Right lobe of liver (tissue), 6 donors: ENCODE measurements at places on chromosomes 5 and 9. TPM values are rescaled to one million over a fixed set of nuclear protein-coding genes. Genes with fewer than 3 reads are reported as not detected.

GRCh38 chr9:88880199-88880598, 111.1 kb upstream of the S1PR3 start:
- DNase-seq: no peak

GRCh38 chr5:177457852-177458681, 11.5 kb downstream of the PRR7 start:
- DNase-seq: no peak

DNA sequence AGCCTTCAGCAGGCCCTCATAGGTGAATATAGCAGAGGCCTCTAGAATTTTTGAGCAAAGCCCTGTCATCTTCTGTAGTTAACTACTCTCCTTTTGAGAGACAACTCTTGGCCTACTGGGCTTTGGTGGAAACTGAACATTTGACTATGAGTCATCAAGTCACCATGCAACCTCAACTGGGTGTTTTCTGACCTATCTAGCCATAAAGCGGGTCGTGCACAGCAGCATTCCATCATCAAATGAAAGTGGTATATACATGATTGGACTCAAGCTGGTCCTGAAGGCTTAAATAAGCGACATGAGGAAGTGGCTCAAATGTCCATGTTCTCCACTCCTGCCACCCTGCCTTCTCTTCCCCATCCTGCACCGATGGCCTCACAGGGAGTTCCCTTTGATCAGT, 1115.5 kb downstream of the TAF11L14 start:
- no peak for DNase-seq

ZNF883 gene
- total RNA-seq: not detected
